ENCODE measurements at places on chromosomes 1 and 21.

GRCh38 chr1:92117526-92117925, 37.4 kb downstream of the BTBD8 start:
- peak; percentile 2 for DNase-seq

- DNase-seq: no peak
Observed at GRCh38 chr1:209109001-209109785, 474.3 kb upstream of the CAMK1G start.

DNA sequence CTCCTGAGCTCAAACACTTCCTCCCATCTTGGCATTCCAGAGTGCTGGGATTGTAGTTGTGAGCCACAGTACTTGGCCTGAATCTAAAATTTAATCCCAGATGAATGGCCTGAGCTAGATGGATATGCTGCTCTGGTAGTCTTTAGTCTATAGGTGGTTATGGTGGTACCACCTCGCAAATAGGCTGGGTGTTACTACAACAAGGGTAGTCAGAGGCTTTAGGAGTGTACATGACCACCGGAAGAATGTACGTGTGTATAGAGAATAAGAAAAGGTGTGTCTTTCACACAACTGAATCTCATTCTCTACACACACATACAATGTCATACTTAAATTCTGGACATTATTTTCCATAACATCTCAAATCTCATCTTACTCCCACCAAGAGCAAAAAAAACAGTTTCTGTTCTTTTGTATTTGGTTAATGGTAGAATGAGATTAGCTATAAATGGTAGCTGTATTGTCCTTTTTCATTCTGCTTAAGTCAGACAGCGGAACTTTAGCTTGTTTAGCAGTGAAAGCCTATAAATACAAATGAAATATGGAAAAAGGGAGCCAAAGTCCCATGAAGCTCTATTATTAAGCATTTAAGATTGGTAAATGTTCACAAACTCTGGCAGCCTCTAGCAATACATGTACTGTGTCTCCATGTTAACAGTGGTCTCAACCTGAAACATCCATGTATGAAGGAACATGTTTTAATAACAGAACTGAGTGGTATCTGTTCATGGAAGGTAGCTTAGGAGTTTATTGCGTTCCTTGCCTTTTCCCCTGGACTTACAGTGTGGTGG, 16.2 kb downstream of the CAP1 start:
- no peak for DNase-seq

GRCh38 chr1:10867138-10867721, 70.8 kb upstream of the CASZ1 start:
- DNase-seq: peak; percentile 88

- DNase-seq: no peak
Observed at GRCh38 chr1:70066711-70067110, 138.7 kb downstream of the LRRC40 start.

GRCh38 chr1:119611701-119612113, 36.4 kb downstream of the ZNF697 start:
- peak; percentile 84 for DNase-seq

- no peak for DNase-seq
Observed at GRCh38 chr21:45822429-45823099, 159.0 kb upstream of the COL6A1 start.

GRCh38 chr1:80441664-80442063, 1359.1 kb upstream of the ADGRL2 start:
- DNase-seq: peak; percentile 19

DNA sequence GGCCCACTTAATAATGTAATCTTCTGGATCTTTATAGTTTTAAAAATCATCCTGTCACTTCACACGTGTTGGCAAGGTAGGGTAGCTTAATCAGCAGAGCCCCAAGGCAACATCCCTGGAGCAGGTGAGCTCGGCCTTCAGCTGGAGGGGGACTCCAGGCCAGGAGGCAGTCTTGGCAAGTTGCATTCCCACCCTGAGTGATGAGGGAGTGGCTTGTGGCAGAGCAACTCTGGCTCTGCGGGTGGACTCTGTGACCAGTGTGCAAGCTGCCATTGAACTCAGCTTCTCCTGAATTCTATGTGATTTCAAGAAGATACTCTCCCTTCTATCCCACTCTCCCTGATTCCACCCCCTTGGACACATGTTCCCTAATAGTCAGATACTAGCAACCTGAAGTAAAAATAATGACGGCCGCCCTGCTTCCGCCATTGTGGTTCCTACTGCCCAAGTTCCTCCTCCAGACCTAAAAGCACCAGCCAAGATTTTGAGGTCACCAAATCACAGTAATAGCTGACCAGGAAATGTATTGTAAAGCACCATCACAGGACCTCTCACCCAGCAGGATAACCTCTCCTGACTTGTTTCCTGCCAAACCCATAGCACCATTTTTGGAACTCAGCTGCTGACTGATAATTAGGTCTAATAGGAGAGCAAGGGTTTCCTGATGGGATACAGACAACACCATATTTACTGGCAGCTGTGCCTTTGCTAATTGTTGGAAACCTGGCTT, 11.5 kb upstream of the LYST start:
- DNase-seq: no peak

GRCh38 chr1:181141431-181141910, 53.0 kb downstream of the IER5 start:
- no peak for DNase-seq

DNA sequence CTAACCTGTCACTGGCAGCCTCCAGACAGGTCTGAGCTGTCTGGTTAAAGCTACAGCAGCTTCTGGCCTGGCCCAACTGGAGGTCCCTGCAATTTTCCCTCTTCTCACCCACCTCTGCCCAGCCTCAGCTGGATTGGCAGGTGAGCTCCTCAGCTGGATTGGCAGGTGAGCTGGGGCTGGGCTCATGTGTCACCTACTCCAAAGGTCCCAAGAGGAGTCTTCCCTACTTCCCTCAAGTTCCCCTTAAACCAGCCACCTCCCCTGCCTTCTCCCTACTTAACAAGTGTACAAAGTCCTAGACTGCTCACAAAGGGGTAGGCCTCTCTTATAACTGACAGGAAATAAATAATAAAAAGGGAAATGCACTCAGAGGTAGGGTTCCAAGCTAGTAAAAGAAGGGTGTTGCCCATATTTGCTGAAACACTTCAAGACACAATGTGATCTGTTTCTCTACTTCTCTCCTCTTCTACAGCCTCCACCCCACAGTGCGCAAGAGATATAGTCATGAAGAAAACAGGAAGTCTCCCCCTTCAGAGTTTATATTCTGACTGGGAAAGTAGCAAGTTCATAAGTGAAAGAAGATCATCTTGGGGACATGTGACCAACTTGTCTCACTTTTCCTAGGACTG, at the start of gene GPA33:
TSS of gene GPA33 (minus strand) at position 64 of the 629 bp plus-strand sequence. CDS start 90 bp downstream, outside the sequence.
- no peak for DNase-seq

DNA sequence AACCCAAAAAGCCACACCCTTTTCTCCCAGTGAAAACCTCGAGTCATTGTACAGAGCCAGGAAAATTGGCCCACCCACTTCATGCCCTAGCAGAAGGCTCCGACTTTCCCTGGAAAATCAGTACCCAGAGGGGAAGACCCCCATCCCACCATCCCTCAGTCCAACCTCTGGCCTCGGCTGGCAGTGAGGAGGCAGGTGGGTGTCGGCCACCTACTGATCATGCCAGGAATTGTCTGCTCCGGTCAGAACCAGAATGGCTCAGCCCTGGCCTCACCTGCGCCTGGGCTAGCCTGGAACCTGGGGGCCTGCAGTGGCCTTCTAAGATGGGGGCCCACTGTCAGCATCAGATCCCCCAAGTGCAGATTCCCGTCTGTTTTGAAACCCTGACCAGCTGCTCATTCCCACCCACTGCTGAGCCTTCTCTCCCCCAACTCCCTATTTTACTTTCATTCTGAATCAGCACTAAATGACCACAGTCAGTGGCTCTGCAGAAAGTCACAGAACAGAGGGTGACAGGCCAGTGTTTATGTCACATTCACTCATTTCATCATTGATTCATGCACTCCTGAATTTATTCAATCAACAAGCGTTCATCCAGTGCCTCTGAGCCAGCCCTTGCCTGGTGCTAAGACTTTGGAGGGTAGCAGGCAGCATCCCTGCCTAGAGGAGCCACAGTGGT, 3.0 kb upstream of the S100A9 start:
- no peak for DNase-seq

DNA sequence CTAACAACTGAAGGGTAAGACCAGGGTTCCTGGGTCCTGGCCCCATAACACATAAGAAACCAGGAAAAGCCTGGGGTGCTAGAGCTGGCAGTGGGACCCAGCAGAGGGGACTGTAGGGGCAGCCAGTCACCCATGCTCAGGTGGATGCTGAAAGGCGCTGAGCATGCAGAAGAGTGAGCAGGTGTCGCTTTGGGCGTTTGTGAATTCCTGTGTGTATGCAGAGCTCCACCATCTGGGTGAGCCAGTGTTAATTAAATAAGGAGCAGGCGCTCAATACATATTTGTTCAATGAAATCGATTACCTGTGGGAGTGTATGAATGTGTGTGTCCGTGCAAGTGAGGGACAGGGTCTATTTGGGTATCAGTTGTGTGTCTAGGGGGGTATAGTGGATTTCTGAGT, 499 bp downstream of the C1QA start:
- DNase-seq: no peak

GRCh38 chr1:85109475-85109874, 61.2 kb upstream of the MCOLN3 start:
- DNase-seq: peak; percentile 81

DNA sequence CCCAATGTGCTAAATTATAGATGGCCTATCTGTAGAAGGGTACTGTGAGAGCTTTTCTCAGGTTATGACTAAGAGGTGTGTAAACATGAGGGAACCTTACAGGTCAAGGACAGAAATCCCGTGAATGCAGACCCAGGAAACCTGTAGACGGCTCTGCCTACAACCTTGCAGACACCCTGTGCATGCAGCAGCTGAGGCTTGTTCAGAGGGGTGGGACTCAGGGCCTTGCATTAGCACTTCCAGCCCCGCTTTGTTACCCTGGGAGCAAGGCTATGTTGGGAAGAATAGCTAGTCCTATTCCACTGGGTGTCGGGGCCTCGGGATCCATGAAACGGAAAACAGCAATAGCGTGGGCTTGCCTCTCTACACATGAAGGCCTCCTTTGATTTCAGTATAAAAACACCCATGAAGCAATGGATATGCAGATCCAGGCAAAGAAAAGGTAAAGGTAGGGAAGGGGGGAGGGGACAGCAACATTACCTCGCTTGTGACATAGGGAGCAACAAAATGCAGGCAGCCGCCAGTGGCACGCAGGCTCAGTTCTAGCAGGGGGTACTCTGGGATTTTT, 9.5 kb upstream of the NDUFS5 start:
- DNase-seq: peak; percentile 22

DNA sequence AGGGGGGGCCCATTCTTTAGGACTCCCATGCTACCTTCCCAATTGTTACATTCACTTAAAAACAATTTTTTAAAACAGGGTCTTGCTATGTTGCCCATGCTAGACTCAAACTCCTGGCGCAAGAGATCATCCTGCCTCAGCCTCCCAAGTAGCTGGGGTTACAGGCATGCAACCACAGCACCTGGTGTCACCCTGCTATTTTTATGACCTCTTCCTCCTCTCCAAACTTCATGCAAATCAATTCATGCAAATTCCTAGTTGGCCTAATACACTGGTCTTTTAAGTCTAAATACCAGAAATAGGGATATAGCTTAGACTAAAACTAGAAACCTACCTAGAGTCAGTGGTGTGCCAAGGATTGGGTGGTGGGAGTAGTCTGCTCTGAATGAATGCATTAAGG, 30.1 kb downstream of the CDKN2C start:
- no peak for DNase-seq

DNA sequence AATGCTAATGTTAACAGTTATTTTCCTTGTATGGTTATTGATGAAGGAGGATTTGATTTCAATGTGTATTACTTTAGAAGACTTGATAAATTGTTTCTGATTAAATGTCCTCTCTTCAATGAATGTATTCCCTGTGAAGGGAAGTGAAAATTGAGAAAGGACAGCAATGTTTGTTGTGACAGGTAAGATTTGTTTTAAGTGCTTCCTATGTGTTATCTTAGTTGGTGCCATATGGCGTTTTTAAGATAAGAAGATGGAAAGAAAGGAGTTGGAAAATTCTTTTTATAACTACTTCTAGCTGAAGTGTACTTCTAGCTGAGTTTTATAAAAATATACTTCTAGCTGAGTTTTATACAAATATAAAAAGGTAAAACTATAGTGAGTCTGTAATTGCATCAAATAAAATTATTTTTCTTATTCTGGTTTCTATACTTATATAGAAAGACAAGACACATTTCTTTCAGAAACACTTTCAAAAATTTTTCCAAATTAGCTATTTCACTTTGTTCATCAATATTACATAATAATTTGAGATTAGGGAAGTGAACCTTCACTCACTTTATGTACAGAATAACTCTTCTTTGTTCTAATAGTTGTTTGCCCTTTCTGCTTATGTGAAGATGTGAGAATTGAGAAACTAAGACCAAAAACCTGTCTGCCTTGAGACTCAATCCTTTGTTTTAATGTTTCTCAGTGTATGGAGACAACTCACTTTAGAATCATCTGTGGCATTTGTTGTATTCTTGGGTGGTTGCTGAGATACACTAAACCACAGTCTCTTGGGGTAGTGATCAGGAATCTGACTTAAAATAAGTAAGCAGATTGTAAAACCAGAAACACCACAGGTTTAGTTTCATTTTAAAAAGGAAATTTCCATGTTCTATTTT, 382.9 kb upstream of the B3GALT2 start:
- DNase-seq: no peak

DNA sequence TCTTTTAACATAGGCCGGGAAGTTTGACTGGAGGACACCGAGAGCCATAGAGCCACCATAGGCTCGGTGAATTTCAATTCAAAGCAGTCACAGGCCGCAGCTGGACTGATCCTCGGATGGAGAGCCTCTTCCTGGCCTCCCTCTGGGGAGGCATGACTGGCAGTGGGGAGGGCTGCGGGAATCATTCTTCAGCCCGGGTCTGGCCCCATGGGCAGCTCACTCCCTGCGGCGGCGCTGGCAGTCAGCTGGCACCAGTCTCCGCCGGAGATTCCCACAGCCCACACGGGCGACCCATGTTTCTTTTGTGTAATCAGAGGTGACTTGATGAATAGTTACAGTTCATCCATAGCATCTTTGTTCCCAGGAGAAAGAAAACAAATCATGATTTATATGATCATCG, 10.6 kb downstream of the ESPN start:
- no peak for DNase-seq

- peak; percentile 53 for DNase-seq
Observed at GRCh38 chr1:8423269-8423691, 105.4 kb downstream of the SLC45A1 start.

DNA sequence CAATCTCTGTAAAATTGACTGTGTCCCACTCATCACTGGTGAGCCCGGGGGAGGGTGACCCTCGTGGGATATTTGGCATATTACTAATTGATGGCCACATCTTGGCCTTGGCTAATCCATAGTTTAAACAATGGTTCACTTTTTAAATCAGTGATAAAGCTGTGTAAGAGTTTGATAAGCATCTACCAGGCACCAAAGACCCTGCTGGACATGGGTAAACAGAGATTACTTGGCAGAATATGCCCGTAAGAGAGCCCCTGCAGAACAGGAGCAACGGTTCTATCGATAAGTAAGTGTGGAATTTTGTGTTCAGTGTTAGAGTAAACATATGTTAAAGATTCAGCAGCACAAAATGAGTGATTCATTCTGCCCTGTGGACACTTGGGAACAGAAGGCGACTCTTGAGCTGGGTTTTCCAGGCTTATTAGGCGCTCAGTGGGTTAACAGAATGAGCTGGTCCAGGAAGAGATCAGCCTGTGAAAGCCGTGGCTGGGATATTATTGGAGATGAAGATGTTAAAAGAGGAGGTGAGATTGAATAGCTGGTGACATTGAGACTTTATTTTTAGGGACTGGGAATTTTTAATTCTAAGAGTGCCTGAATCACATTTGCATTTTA, 55.9 kb downstream of the CNST start:
- no peak for DNase-seq

Data from neural progenitor cell (in vitro differentiated cells).